ENCODE measurements at places on chromosomes 12 and 14. TPM values are rescaled to one million over a fixed set of nuclear protein-coding genes. Genes with fewer than 3 reads are reported as not detected.

DNA sequence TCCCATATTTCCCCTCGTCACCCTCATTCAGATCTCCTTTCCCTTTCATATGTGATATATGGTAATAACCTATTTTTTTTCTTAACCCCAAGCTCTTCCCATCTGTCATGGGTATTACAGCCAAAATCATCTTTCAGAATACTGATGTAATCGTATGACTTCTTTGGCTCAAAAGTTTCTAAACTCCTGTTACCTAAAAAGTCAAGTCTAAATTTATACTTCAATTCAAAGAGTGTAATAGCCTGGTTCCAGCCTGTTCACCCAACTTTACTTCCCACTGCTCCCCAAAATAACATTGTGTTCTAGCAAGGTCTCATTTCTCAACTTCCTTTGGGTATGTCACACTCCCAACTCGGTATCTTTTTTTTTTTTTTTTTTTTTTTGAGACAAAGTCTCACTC, 48.5 kb downstream of the TBK1 start:
- no peak for DNase-seq

DNA sequence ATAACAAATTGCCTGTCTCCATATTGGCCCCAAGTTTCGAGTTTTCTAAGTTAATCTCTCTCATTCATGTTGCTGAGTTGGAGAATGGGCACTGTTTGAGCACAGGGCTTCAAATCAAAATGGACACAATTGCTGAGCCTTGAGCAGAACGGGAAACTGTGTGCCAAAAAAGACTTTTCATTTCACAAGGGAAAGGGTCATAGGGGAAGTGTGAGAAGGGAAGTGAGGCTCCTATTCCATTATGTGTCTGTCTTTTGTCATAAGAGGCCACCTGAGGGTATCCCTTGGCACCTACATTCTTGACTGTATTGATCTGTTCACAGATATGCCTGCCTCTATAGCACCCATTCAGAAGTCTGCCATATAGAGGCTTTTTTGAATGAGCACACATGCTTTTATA, 59.1 kb downstream of the TTLL5 start:
- no peak for DNase-seq

- no peak for DNase-seq
These were observed 222.9 kb upstream of the PWP1 start for GRCh38 chr12:107462428-107463332.

PARP11 gene
- 8.5 TPM for total RNA-seq

GRCh38 chr12:3405821-3406220, 85.2 kb upstream of the PRMT8 start:
- DNase-seq = no peak

- no peak for DNase-seq
These were observed 99.4 kb upstream of the PARP11 start for GRCh38 chr12:3972576-3972975.

AMDHD1 gene
- total RNA-seq = 0.29 TPM

- no peak for DNase-seq
These were observed 4.4 kb downstream of the ZBTB42 start for GRCh38 chr14:104805326-104805678.

DNA sequence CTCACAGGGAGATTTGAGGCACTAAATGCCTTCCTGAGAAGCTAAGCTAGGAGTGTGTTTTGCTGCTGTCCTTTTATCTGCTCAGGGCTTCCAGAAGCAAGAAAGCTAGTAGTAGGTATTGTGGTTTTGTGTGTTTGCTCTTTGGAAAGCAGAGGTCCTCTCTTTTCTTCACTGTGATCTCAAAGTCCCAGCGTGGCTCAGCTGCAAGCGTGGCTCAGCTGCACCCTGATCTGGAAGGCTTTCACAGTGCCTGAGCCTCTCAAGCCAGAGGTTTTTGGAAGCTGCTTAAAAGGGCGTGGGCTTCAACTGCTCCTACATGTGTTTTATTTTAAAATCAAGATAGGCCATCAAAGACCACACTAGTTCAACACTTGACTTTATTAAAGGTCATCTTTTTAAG, 337.4 kb upstream of the RGS6 start:
- no peak for DNase-seq

DNA sequence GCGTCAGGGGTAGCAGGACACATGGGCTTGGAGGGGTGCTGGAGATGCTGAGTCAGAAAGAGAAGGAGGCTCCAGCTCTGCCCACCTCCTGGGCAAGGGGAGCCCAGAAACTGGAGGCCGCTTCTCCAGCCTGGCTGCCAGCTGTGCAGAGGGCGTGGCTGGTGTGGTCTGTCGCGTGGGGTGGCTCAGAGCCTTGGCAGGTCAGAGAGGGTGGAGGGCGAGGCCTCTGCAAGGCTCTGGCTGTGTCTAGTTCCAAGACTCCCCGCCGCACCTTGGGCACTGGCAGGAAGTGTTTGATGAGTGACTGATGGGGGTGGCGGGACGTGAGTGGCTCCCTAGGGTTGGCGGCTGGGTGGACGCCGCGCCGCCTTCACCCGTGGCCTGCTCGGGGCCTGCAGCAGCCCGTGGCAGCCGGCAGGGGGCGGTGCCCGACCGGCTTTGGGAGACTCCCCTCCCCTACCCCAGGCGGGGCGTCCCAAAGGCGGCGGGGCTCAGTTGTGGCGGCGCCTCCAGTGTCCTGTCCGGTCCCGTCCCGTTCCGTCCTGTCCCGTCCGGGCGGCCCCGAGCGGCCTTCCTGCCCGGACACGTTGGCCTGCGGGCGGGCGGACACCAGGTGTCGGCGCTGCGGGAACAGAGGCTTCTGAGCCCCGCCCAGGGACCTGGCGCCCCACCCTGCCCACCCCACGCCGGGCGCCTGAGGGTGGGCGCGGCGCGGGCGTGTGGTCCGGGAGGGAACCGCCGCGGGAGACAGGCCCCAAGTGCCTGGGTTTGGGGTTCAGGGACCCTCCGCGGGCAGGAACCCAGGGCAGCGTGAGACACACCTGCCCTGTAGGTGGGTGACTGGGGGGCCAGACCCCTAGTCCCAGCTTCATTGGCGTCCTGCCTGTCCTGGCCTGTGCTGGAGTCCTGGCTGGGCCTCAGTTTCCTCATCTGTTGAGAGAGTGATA, 39.7 kb downstream of the KRT80 start:
- DNase-seq = peak; percentile 95

CFAP251 gene
- total RNA-seq = 26.8 TPM

IKZF4 gene
- total RNA-seq = 3.8 TPM

BEGAIN gene
- 6.8 TPM for total RNA-seq

DNA sequence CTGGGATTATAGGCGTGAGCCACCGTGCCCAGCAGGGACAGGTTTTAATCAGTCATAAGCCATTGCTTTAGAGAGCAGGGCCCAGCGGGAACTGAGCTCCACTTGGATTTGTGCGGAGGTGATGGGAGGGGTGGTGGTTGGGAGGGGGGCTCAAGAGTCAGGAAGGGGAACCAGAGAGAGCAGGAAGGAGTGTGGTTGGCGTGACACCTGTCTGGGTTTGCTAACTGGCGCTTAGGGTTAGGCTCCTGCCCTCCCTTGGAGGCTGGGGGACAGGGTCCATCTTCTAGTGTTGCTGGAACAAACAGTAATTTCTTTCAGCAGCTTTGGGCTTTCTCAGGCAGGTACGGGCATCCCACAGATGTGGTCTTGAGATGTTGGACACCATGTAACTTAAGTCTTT, 7.5 kb upstream of the ALDH2 start:
- DNase-seq = no peak
